NCI-H2171 (cell line): ENCODE measurements at places on chromosomes 1 and 21.
A peak's percentile ranks its signal among the peaks of the same experiment; 100 is the strongest.

DNA sequence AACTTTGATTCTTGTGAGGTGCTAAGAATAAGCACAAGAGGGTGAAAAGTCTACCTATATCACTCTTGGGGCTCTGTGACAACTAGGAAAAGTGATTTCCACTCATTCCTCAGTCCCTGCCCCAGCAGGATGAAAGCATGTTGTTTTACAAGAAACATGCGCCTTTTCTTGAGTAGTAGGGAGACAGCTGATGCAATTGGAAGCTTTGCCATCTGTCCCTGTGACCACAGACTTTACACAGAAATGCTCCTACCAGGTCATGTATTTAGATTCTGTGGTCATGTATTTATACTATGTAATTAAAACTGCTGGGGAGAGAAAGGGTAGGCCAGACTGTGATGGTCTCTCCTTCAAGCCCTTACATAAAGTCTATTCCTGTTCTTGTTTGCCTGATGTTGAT, 445.5 kb downstream of the PTPRC start:
- DNase-seq: no peak

DNA sequence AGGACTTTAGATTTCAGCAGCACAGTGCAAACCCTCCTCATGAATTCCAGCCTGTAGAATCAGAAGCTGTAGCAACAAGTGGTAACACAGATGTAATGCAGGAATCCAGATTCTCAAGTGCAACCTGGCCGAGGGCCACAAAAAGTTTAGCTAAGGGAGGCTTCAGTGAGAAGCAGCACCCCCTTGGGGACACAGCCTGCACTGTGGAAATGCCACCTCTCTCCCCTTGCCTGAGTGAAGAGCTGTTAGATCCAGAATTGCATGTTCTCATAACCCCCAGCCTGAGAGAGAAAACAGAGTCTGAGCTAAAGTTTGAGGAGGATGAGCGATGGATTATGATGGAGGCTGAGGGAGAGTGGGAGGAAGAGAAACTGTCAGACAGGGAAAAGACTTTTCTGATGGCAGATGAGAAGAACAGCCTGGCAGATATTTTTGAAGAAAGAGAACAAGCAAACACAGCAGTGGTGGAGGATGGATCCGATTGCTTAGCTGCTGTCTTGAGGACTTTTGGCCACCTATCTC, 80.5 kb upstream of the BMP8A start:
- DNase-seq: peak; percentile 8

GRCh38 chr1:219563568-219563967, 49.3 kb downstream of the ZC3H11B start:
- DNase-seq: no peak

DNA sequence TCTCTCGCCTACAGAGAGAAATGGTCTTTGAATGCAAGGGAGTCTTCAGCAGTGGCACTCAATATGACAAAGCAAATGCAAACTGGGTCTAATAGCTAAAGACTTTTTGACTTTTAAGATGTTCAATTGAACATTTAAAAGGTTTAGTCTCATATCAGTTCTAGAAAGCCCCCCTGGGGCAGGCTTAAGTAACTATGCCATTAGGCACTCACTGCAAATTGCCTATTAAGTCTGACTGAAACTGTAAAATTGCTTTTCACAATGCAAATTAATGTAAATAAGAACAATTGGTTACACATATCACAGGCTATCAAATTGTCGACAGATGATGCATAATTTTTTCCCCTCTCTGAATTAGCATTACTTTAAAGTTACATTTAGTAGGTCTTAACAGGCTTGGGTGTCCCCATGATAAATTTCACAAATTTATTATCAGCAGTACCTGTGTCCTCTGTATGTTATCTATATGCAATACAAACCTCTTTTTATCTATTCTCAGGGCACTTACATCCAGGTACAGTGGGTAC, 329.1 kb downstream of the LRRIQ3 start:
- no peak for DNase-seq

DNA sequence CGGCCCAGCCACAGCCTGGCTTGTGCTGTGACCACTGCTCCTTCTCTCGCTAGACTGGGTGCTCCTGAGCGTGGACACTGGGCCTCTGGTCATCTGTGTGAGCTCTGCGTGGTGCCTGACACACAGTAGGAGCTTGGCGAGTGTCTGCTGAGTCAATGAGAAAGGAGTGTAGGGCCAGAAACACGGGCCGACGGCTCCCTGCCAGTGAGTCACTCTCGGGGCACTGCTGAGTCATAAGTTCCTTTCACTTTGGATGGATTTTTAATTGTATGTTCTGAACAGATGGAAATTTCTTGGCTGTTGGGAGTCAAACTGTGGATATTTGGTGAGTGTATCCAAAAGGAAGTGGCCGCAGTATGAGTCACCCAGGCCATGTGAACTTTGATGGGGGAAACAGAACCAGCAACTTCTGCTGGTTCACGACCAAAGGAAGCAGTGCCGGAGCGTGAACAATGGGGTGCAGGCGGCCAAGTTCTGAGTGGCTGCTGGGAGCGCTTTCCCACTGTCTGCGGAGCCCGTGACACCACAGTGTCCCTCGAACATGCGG, 41.0 kb upstream of the COL18A1 start:
- no peak for DNase-seq

- DNase-seq: no peak
Measured at GRCh38 chr21:38968887-38969543, 163.3 kb downstream of the ETS2 start.

- peak; percentile 45 for DNase-seq
Measured at GRCh38 chr1:93715529-93716126, 34.0 kb upstream of the BCAR3 start.

- no peak for DNase-seq
Measured at GRCh38 chr1:149888999-149889289, 10.4 kb upstream of the BOLA1 start.

- DNase-seq: no peak
Measured at GRCh38 chr21:41616031-41616591, 108.2 kb upstream of the TMPRSS2 start.

DNA sequence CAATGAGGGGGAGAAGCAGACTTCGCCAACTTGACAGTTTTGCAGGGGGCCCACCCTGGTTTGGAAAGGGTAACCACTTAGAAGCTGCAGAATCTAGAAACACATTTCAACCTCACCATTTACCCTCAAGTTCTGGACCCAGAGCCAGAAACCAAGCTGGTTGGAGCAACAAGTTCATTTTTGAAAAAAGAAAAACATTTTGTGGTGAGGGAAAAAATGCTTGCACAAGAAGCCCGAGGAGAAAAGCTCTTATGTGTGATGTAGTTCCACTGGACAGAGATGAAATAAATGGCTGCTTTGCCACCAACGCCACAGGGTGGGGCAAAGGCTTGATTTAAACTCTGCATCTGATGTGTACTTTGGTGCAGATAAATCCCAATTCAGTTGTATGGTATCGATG, 10.6 kb upstream of the NGF start:
- DNase-seq: no peak

GRCh38 chr1:59046730-59047157, 250.2 kb upstream of the FGGY start:
- DNase-seq: no peak

DNA sequence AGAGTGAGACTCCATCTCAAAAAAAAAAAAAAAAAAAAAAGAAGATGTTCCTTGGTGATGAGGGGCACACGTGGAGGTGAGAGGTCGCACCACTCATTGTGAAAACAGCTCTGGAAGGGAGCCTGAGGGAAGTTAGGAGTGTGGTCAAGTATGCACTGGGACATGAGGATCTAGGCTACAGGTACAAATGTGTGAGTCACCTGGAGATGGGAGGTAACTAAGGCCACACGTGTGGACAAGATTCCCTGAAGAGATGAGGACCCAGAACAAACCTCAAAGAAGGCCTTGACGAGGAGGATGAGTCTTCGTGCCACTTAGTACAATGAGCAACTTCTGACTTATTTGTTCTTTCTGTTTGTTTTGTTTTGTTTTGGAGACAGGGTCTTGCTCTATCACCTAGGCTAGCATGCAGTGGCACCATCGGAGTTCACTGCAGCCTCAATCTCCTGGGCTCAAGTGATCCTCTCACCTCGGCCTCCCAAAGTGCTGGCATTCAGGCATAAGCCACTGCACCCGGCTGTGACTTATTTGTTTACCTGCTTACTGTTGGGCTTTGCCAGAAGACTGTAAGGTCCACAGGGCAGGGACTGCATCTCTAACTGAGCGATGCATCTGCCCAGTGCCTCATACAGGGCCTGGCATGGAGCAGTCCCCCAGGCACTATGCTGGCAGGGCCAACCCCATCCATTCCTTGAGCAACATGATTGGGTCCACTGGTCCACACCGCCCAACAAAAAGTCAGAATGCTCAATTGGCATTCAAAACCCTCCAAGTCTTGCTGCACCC, 6.4 kb downstream of the ASAP3 start:
- no peak for DNase-seq

GRCh38 chr1:180515857-180516388, 13.5 kb upstream of the ACBD6 start:
- DNase-seq: peak; percentile 75

DNA sequence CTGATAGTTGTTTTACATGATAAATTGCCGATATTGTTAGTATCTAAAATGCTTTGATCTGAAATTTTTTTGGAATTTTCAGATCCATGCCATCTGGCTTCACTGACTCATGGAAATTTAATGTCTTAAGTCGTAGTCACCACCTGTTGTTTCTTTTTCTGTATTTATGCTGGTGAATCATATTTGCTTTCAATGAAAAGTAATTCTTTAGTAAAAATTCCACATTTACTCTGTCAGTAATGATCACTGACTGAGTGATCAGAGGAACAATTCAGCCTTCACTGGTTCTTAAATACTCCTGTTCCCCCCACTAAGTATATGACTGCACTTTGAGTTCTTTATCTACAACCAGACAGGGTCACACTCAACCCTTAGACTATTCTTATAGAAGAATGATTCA, 185.6 kb upstream of the NRIP1 start:
- no peak for DNase-seq

GRCh38 chr1:31812158-31812829, 3.5 kb downstream of the SPOCD1 start:
- DNase-seq: no peak

DNA sequence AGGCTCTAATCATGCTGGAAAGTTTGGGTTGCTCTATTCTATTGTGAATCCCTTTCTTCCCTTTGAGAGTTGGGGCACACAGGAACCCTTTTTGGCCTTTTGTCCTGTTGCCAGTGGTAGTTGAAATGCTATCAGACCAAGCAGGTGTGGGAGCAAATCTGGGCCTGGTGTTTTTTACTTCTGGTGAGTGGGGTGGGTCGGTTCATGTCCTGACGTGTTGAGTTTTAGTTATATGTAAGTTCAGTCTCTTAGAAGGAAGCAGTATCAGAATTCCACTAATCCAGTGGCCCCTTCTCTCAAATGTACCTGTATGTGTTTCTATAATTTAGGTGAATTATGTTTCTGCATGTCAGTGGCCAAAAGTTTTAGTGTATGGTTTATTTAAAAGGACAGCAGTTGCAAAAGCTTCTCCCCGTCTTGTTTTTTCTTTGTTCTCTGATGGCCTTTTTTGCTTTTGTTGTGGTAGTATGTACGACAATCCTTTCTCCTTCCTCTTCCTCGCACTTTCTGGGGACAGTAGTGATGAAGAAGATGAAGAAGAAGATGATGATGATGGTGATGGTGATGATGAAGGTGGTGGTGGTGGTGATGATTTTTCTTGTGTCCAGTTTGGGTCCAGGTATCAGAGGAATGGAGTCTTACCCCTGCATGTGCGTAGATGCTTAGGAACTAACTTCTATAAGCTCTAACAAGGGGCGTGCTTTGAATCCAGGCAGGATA, 74.2 kb downstream of the UBE4B start:
- no peak for DNase-seq

- DNase-seq: no peak
Measured at GRCh38 chr1:179251675-179252074, 22.2 kb upstream of the ABL2 start.

DNA sequence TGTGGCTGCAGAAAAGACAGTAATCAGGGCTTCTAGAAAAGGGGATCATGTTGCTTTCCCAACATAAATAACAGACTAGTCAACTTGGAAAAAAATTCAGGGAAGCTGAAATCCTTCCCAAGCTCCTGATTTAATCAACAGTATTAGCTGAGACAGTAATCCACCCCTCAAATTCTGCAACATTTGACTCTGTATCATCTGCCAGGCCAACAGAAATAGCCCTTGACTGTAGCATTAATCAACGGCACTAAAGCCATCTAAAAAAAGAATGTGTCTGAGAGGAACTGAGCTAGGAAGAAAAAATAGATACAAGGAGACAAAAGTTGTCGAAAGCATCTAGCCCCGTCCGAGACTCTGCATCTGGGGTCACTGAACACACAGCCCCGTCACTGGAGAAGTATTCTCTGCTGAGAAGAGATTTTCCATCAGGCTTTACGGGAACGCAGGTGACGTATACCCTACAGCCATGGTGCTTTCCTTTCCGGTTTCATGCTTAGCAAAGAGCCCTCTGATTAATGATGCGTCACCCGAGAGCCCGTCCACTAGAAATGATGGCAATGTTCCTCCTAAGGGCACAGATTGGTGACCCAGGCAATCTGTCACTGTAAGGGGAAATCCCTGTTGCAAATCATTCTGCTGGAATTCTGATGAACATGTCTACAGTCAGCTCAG, 42.1 kb upstream of the TP53BP2 start:
- DNase-seq: no peak

DNA sequence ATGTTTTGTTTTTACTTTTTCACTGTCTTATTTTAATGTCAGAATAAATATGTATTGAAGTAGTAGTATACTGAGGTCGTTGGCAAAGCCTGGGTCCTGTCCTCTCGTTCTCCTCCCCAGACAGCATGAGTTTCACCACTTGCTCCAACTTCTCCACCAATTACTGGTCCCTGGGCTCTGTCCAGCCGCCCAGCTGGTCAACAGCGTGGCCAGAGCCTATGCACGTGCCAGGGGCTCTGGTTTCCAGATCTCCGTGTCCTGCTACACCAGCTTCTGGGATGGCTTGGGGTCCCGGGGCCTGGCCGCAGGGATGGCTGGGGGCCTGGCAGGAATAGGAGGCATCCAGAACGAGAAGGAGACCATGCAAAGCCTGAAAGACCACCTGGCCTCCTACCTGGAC, 19.3 kb downstream of the PTPN14 start:
- no peak for DNase-seq

GRCh38 chr1:58465825-58466629, 80.5 kb downstream of the OMA1 start:
- no peak for DNase-seq

- no peak for DNase-seq
Measured at GRCh38 chr1:38077523-38078147, 31.0 kb upstream of the POU3F1 start.

GRCh38 chr1:56585985-56586384, 6.6 kb upstream of the PLPP3 start:
- no peak for DNase-seq

- peak; percentile 70 for DNase-seq
Measured at GRCh38 chr1:85321237-85321964, 45.0 kb upstream of the BCL10 start.
